WTC11 (cell line): ENCODE measurements at places on chromosomes 5 and 9.

GRCh38 chr9:35277628-35278359, 116.0 kb downstream of the UNC13B start:
- DNase-seq, result no peak

DNA sequence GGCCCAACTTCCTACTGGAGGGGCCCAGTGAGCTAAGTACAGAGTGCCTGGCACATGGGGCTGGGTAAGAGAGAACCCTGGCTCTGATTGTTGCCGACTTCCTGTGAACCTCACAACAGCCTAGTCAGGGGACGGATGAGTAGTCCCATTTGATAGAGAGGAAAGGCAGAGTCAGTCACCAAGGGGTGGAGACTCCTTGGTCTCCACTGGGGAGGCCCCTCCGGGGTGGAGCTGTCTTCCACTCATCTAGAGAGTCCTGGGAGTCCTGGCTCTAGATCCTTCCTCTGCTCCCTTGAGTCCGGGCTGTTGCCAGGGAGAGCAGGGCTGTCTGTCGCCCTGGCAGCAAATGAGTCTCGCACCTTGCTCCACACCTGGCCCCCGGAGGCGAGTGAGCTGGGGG, 8.0 kb downstream of the GRK6 start:
- DNase-seq, result no peak

- no peak for DNase-seq
Observed at GRCh38 chr5:59678943-59679342, 214.6 kb downstream of the PDE4D start.

GRCh38 chr9:130995086-130996011, 13.6 kb upstream of the LAMC3 start:
- no peak for DNase-seq
